Thoracic aorta (tissue), 2 donors: ENCODE measurements at places on chromosomes 6 and 20.

DNA sequence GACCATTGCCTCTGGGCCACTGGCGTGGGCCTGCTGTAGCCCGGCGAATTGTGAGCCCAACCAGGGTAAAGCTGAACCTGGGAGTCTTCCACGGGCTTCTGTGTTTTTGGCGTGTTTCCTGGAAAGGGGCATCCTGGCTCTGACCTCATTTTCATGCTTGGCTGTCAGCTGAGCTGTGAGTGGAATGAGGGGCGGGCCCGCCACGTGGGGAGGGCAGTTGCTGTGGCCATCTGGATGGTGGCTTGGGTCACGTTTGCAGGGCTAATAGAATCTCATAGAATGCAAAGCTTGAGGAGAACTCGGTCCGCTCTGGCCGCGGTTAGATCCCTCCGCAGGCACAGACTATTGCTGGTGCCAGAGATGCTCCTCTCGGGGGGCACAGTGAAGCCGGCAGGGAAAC lies 263.0 kb downstream of the SMOC2 start:
- no peak for DNase-seq

DNA sequence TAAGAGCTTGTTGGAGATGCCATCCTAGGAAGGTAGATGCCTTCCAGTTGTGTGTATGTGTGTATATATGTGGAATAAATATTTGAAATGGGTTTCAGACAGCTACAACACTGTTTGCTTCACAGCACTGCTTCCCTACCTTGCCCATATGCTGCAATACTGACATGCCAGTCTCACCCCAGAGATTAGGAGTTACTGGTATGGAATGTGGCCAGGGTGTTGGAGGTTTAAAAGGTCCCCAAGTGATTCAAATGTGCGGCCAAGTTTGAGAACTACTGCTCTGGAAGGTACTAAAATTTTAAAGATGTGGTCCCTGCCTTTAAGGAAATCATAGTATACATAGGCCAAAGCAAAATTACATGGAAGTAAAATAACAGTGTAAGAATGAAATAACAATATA lies 39.5 kb downstream of the BCKDHB start:
- no peak for DNase-seq

GRCh38 chr6:159919011-159919511 lies 28.3 kb downstream of the MAS1 start:
- DNase-seq: no peak

- no peak for DNase-seq
Measured at GRCh38 chr6:158009935-158010585, 28.4 kb downstream of the SYNJ2 start.

GRCh38 chr6:2872423-2873358 lies 30.4 kb downstream of the SERPINB9 start:
- no peak for DNase-seq

DNA sequence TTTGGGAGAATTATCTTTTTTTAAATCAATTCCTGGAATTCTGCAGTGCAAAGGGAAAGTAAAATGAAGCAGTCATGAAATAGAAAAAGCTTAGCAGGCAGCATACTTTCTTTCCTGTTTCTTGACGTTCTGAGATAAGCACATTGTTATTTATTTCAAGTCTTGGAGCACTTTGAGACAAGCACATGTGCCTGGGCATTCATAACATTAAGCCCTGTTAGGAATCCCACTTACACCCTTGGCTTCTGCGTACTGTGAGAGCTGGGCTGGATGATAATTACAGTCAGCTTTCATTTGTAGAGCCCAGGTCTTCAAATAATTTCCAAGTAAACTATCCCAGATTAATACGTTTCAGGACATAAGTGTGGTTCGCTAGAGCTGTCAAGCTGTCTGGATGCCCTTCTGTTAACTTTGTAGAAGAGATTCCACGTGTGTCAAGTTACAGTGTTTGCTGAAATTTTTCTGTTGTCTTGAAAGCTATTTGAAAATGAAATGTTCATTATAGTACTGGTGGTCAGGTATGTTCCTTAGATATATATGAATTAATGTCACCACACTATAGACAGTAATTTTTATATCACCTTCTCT lies 8.9 kb downstream of the FARS2 start:
- no peak for DNase-seq

- DNase-seq: no peak
Measured at GRCh38 chr6:146670161-146670560, 71.4 kb downstream of the ADGB start.
